GM06990 (cell line): ENCODE measurements at places on chromosomes 7 and 10.

DNA sequence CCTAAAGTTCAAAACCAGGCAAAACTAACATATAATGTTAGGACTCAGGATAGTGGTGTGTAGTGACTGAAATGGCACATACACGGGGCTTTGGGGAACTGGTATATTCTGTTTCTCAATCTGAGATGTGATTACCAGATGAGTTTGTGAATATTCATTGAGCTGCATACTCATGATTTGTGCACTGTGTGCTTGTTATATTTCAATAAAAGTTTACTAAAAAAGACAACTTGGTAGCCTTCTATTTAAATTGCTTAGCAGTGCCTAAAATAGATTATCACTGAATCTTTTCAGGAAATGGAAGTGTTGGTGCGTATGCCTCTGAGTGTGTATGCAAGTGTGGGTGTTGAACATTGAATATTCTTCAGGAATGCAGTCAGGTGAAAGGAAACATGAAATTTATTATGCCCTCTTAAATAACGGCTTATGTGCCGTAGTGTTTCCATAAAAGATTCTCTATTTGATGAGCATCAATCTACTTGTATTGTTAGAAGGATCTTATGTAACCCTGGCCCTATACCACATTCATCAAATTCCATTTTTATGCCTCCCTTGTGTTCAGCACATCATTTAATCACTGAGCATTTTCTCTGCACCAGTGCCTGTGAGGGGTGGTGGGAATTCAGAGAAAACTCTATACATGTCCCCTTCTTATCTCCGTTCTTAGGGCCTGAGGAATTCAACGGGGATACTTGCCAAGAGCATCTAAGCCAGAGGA is 82.6 kb upstream of the AUTS2 start:
- DNase-seq, result no peak

- no peak for DNase-seq
These were observed 68.0 kb downstream of the TRIL start for GRCh38 chr7:28890137-28890536.

DNA sequence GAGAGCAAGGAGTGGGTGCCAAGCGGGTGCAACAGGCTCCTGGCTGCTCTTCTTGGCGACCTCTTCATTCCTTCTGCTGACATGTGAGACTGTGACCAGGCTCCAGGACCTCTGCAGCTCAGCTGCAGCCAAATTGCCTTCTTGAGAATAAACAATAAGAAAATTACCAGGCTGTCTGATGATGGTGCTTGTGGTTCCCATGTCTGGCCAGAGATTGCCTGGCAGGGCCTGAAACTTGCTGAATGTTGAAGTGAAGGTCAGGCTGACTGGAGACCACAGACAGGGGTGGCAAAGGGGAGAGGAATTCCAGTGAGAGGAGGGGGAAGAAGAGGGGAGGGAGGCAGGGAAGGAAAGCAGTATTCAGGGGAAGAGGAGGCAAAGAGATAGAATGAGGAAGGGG is 497.4 kb upstream of the PODXL start:
- no peak for DNase-seq

- no peak for DNase-seq
These were observed 63.3 kb upstream of the GHITM start for GRCh38 chr10:84076047-84076388.

- DNase-seq, result no peak
These were observed 115.1 kb downstream of the ICA1 start for GRCh38 chr7:8146788-8147413.

DNA sequence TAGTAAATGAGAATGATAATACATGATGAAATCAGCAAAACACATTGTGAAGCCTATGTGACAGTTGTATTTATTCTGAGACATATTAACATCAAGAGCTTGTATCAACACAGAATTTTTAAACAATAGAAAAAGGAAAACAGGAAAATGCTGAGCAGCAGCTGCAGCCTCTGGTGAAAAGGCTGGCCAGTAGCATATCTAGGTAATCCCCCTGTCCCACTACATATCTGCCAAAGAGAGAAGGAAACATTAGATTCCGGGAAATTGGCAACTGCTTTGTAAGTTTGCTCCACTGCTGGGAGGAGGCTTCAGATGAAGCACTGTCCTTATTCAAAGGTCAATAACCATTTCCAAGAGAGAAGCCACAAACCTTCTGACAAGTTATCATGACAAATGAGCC is 89.4 kb downstream of the RALA start:
- DNase-seq, result no peak

DNA sequence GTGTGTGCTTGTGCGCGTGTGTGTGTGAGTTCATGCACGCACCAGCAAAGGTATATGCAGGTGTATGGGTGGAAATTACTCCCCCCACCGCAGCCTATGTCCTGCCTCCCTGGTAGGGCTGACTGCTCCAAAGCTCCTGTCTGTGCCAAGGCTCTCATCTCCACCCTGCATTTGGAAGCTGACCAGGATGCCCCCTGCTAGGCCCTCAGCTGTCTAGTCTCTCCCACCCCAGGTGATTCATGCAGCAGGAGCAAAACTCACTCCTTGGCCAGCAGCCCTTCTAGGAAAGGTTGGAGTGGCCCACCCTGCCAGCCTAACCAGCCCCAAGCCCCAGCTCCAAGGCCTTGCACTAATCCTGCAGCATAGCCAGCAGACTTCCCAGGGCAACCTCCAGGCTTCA is 148.4 kb downstream of the GRID1 start:
- no peak for DNase-seq
